NCI-H1930 (cell line): ENCODE measurements at places on chromosomes 2 and 18.

DNA sequence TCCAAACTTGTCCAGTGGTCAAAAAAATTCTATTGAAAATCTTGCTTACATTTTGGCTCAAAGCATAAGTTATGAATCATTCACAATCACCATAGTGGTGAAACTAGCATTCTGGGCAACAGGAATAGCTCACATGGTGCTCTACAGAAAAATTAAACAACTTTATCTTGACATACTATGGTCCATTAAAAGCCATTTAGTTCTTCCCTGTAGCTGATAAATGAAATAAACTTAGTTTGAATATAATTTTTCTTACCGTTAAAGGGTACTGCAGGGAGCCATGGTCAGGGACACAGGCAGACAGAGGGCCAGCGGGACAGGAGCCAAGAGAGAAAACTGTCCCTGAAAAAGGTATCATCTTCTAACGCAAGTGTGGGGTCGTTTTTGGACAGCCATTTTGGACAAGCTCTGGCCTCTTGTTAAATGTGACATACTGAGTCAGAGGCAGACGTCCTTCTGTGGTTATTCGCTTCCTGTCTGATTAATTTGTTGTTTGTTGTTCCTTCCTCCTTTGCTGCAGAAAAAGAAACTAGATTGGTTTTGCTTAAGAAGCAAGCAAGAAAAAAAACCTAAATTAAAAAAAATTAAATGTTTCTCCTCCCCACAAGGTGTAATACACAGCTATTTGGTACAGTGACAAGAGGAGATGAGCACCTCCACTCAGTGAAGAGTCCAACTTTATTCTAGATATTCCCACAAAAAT, at the start of gene WIPF1:
Gene WIPF1 (minus strand): TSS at position 460 of the 703 bp plus-strand sequence. CDS start 12,231 bp downstream, outside the sequence.
- no peak for DNase-seq

DNA sequence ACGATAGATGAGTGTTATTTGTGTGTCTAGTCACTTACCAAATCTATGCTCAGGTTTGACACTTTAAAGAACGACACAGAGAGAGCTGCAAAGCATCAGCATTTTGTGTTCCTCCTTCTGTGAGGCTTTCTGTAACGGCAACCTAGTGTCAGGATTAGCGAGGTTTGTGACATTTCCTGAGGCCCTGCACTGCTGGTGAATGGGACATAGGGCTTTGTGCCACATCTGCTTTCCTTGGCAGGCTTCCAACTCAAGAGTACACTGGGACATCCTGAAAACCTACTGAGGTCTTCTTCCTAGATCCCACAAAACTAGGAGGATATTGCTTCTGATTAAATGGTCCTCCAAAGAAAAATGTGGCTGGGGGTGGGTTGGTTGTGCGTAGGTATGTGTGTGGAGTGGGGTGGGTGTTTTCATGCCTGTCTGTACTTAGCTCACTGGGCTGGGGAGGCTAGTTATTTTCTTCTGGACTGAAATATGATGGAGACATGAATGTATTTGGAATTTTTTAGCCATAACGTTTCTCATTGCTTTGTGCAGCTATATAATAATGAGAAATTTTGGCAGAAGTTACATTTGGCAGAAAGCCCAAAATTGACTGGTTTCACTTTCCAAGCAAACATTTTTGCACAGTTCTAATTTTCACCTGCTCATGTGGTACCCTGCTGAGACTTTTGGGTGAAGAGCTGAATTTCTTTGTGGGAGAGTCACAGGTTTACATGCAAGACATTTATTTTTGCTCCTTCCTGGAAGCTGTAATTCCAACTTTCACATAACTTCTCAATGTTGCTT, 308.4 kb downstream of the XIRP2 start:
- no peak for DNase-seq

GRCh38 chr2:36677996-36678605, 18.4 kb upstream of the VIT start:
- DNase-seq: no peak

DNA sequence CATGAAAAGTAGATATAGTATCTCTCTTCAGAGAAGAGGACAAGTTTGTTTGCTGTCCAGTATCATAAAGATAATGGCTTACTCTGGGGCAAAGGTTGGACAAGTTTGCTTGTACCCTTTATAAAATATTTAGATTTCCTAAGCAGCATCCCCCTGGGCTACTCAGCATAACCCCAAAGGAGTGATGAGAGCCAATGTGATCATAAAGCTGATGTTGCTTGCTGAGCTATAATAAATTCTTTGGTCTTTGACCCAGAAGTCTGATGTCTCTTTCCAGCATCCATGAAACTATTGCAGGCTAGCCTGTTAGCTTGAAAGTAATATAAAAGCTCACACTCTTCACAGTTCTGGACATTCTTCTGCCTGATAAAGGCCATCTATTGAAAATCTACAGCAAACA, 138.3 kb upstream of the STON1 start:
- DNase-seq: no peak

- DNase-seq: no peak
These were observed 18.2 kb downstream of the AGAP1 start for GRCh38 chr2:235511751-235512698.

- DNase-seq: no peak
These were observed 303.3 kb downstream of the NCKAP5 start for GRCh38 chr2:133264989-133265401.

GRCh38 chr2:64809216-64809615, 155.5 kb upstream of the SERTAD2 start:
- DNase-seq: no peak

- DNase-seq: no peak
These were observed 49.6 kb upstream of the SLC5A7 start for GRCh38 chr2:107936433-107937359.

DNA sequence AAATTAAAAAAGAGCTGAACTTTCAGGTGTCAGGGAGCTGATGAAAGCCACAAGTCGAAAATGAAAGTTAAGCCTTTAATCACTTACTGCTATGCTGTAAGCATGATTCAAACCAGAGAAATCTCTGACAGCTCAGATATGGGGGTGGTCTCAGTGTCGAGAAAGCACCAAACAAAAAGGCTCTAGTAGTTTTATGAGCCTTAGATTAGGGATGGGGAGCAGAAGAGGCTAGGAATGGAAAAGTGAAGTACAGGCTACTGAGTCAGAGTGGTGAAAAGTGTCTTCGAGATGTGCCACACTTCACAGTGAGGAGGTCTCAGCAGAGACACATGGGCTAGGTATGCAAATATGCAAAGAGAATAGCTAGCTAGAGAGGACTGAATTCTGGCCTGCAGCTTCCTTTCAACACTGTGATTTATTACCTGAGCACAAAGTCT, 482.2 kb downstream of the SPAG16 start:
- no peak for DNase-seq

DNA sequence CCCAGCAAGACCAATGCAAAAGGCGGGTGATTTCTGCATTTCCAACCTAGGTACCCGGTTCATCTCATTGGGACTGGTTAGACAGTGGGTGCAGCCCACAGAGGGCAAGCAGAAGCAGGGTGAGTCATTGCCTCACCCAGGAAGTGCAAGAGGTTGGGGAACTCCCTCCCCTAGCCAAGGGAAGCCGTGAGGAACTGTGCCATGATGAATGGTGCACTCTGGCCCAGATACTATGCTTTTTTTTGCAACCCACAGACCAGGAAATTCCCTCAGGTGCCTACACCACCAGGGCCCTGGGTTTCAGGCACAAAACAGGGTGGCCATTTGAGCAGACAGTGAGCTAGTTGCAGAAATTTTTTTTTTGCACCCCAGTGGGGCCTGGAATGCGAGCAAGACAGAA, 662.6 kb upstream of the ACVR2A start:
- DNase-seq: no peak

- DNase-seq: no peak
These were observed 68.7 kb upstream of the SPRED2 start for GRCh38 chr2:65501074-65501473.

- DNase-seq: no peak
These were observed 157.5 kb upstream of the TACR1 start for GRCh38 chr2:75356865-75357264.

DNA sequence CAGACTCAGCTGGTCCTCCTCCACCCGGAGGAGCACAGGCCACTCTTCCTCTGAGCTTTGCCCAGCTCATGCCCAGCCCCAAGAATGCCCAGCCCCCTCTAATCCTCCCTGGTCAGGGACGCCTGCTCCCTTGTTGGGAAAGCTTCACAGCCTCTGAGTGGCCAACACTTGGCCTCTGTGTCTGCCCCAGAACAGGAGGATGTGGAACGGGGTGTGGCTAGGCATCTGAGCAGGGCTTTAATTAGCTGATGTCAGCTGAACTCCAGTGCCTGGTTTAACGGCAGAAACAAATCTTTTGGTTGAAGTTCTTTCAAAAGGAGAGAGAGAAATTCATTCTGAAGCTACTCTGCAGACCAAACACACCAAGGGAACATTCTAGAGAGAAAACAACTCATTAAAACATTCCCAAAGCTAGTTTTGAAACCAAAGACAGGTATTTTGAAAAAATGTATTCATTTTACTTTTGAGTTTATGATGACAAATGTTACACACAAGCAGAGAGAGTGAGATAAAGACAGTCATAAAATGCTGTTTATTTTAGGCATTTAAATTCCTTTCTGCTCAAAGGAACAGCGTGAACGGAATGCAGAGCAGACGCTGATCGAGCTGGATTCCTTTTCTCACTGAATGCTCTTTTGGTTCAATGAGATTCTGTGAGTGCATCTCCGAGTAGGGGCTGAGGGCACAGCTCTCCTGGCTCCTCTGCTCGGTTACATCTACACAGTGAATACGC, 63.8 kb downstream of the RTP5 start:
- DNase-seq: no peak

DNA sequence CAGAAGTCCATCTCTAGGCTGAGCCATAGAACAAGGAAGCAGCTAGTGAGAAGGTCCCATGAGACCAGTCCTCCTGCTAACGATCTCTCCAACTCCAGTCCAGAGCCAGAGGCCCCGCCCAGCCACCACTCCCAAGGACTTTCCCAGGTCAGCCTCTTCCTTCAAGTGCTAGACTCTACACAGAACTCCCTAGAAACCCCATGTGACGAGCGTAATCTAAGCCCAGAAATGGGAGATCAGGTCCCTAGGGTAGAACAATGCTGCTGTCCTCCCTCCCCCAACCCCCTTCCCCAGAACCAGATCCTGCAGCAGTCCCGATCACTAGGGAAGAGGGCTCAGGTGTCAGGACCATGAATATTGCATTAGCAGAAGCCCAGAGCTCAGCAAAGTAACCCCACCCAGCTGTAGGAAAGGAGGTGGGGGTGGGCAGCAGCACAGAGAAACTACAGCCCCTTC, 6.9 kb downstream of the DCTN1 start:
- DNase-seq: no peak

GRCh38 chr18:50982802-50983179, 15.0 kb downstream of the ELAC1 start:
- no peak for DNase-seq

DNA sequence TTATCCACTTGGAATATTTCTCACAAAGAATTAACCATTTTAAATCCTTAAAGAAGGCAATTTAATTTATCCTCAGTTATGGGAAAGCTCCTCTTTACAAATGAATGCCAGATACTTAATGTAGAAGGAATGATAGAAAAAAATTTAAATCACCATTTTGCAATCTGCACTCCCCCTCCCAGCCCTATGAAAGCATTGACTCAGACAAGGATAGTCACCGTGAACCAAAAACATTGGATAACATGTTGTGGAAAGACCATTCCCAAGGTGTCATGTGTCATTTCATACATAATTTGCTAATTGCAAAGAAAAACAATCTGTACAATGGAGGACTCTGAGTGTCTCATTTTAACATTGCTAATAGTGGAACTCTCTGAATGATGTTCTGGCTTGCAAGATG, 421.0 kb downstream of the TXNL1 start:
- DNase-seq: no peak

GRCh38 chr2:195364015-195364965, 292.7 kb upstream of the SLC39A10 start:
- no peak for DNase-seq

GRCh38 chr2:190540048-190540447, 5.5 kb upstream of the NEMP2 start:
- DNase-seq: no peak
